ENCODE measurements at places on chromosomes 2 and 18.
A peak's percentile ranks its signal among the peaks of the same experiment; 100 is the strongest.

GRCh38 chr2:26591619-26592505 is 49.3 kb downstream of the CIB4 start:
- DNase-seq, result no peak

DNA sequence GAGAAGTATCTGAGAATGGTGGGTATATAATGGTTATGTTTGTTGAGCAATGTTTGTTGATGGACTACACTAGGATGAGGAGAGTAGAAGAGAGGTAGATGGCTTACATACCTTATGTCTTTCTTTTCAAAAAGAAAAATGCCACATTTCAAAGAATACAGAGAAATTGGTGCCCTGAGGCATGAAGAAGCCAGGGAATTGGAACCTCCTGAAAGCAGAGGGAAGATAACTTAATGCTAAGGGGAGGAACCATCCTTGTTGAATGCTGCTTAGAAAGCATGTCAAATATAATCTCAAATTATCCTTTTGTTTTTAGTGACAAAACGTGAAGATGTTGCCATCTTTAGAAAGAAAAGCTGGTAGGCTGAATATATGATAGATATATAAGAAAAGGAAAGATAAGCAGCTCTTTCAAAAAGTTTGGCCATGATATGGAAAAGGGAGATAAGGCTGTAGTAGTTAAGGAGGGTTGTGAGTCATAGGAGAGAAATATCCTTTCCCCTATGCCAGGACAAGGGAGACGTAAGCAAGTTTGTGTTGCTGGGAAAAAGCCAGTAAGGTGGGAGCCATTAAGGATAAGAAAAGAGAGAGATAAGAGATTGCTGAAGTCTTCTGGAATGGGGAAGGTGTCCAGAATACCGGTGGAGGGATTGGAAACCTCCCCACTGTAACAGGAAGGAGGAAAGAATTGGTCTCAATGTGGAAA is 66.3 kb downstream of the SCN2A start:
- DNase-seq, result no peak

DNA sequence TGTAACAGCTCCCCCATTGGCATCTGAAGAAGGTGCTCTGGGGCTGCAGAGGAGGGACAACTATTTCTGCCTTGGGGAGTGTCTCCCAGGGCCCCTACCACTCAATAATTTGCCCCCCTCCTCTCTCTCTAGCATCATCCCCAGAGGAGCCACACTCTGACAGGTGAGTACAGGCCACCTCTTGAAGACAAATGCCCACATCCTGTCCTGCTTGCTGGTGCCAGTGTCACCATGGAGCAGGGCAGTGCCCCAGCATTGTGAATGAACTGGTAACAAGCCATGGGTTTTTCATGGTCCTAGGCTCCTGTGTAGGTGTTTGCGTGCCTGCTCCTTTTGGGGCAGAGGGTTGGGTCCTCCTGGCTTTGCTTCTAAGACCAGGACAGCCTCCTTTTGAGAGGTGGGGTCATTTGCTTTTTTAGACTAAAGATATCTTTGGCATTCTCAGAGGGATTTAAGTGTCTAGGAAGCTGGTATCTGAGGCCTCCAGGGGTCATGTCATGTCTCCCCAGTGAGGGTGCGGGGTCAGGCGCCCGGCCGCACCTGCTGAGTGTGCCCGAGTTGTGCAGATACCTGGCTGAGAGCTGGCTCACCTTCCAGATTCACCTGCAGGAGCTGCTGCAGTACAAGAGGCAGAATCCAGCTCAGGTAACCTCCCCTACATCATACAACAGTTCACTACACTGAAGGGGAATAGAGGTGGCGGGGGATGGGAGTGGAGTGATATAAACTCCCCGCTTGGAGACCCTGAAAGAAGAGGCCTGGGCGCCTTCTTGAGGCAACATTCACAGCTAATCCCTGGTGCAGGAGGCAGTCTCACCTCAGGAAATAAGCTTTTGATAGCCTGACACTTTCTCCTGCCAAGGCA is 1.8 kb downstream of the RETREG2 start:
- no peak for DNase-seq

- no peak for DNase-seq
Observed at GRCh38 chr2:235584638-235585007, 90.8 kb downstream of the AGAP1 start.

- no peak for DNase-seq
Observed at GRCh38 chr2:147420947-147421675, 423.7 kb upstream of the ACVR2A start.

GRCh38 chr2:117723888-117724434 is 90.5 kb upstream of the DDX18 start:
- DNase-seq, result no peak

- no peak for DNase-seq
Observed at GRCh38 chr2:192186806-192187205, 7.9 kb downstream of the TMEFF2 start.

- DNase-seq, result peak; percentile 57
Observed at GRCh38 chr2:100865816-100866460, 46.0 kb downstream of the NPAS2 start.

- no peak for DNase-seq
Observed at GRCh38 chr2:75054296-75054695, 95.9 kb downstream of the POLE4 start.

DNA sequence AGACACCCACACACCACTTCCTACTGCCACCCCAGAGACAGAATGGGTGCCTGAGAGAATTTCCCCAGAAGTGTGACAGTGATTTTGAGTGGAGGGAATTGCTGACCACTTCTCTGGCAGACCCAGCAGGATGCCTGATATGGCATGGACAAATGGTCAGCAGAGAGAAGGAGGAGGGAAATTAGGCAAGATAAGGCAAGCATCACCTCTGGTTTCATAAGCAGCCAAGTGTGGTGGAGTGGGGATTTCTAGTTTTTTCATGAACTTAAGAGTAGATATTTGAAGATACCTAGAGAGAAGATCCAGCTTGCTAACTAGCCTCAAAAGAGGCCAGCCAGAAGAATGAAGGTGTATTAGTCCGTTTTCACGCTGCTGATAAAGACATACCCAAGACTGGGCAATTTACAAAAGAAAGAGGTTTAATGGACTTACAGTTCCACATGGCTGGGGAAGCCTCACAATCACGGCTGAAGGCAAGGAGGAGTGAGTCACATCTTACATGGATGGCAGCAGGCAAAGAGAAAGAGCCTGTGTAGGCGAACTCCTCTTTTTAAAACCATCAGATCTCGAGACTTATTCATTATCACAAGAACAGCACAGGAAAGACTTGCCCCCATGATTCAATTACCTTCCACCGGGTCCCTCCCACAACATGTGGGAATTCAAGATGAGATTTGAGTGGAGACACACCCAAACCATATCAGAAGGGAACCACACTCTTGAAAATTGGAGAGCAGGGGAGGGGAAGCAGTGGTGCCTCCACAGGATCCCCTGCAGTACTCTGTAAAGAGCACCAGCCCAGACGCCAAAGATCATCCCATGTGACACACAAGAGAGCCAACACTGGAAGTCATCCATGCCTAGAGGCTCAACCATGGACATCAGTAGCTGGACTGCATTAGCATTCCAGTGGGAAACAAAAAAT is 64.2 kb downstream of the RBM43 start:
- no peak for DNase-seq

GRCh38 chr2:36359067-36359466 is 3.5 kb downstream of the CRIM1 start:
- no peak for DNase-seq

- DNase-seq, result no peak
Observed at GRCh38 chr2:114025030-114025429, 135.1 kb downstream of the ACTR3 start.

DNA sequence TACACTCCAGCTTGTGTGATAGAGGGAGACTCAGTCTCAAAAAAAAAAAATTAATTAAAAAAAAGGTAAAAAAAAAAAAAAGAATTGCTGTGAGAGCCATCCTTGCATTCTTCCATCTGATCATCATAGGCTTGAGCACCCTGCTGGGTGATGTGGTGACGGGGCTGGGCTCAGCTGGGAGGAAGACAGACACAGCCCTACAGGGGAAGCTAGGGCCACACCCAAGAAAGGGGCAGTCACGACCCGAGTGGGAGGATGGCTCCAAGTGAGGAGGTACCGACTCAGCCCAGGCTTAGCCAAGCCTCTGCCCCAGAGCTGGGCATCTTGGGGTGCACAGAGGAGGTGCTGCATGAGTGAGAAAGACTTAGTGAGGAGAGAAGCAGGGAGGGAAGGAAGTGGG is 165.5 kb downstream of the SH3RF3 start:
- no peak for DNase-seq

DNA sequence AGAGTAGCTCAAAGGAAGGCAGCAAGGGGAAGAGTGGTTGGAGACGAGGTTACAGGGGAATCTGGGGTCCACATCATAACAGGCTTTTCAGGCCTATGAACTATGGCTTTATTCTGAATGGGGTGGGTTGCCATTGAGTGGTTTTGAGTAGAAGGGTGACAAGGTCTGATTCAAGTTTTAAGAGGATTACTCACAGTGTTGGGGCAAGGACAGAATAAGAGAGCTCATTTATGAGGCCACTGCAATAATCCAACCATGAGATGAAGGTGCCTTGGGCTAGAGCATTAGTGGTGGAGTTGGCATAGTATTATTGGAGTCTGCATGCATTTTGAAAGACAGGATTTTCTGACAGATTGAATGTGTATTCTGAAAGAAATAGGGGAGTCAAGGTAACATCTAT is 315.9 kb downstream of the RNF144A start:
- no peak for DNase-seq

DNA sequence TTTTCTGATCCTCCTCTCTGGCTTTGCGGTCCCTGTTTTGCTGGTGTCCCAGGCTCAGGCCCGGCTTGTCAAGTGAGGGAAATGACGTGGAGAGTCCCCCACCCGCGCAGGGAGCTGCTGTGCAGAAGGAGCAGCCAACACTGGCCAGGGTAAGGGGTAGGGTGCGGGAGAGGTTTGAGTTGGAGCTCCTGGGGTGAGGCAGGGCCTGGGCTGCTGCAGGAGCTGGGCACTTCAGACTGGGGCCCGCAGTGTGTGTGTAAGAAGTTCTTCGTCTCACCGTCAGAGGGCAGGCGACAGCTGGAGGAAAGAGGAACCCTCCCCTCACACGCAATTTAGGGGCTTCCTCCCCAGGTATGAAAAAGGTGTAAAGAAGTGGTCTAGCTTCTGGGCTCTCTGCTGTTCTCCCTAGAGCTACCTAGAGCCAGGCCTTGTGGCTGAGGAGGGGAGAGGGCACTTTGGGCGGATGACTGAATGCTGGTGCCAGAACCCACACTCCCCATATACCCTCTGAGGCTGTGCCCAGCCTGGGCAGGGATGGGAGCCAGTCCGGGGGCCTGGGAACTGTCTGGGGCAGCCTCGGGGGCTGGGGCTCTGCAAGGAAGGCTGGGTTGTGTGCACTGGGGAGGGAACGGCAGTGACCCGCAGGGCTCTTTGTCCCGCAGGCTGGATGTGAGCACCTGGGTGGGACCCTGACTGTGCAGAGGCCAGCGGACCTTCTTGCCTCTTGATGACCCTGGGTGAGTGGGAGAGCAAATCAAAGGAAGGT is 11.8 kb downstream of the CELF4 start:
- DNase-seq, result no peak

DNA sequence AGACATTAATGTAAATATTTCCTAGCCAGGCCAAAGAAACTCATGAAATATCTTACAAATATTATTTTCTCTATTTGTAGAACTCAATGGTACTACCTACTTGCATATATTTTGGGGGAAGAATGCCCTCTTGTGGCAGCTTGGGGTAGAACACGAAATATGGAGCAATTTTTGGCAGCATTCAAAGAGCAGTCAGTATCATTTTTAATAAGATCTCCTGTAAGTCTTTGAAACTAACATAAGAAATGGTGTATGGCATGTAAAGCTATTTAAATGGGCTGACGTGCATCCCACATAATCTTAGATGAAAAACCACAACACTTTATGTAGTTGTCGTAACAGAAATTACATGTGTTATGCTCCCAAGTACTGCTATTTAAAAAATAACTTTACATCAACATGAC is 62.3 kb upstream of the CCDC195 start:
- peak; percentile 67 for DNase-seq

DNA sequence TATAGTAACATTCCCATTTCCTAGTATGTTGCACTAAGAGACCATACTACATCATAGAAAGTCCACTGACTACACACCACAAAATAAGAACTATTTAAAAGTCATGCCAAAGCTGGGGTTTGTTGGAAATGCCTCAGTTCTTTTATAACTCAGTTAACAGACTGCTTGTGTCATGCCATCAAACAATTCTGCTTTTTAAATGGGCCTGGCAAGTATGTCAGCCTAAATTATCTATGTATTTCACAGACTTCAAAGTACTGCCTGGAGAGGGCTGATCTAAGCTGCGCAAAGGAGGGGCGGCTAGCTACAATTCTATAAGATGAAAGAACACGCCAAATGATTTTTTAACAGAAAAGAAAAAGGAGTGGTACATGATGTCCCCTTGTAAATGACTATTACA is 49.6 kb downstream of the FARSB start:
- DNase-seq, result no peak

DNA sequence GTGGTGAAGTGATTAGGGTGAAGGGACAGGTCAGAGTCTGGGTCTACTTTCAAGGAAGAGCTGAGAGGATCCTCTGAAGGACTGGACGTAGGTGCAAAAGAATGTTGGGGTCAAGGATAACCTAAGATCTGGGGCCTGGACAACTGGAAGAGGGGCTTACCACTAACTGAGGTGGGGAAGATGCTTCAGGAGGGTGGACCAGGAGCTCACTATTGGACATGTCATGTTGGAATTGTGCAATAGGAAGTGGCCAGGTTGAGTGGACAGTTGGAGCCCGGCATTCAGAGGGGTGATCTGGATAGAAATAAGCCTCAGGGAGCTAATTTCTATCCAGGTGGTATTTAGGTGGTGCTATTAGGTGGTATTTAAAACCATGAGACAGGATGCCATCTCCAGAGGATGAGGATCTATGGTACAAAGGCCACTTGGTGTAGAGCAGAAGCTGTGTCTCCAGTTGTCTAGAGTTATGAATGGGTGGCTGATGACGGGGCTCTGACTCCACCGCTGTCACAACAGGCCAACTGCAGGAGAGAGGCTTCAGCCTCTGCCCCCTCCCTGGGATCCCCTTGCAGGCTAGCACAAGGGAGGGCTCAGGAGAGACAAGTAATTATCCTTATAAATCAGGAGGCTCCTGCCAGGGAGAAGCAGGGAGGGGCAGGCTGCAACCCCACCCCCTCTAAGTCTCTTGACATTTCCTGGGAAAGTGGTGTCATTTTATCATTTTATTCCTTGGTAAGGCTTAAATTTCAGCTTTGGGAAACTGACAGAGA is 158.0 kb downstream of the SMAD7 start:
- no peak for DNase-seq

- no peak for DNase-seq
Observed at GRCh38 chr2:233426619-233427342, 72.5 kb downstream of the DGKD start.

Data from GM03348 (cell line).